ENCODE measurements at places on chromosomes 13 and 19.

- no peak for DNase-seq
Measured at GRCh38 chr13:41851351-41851750, 109.6 kb downstream of the VWA8 start.

DNA sequence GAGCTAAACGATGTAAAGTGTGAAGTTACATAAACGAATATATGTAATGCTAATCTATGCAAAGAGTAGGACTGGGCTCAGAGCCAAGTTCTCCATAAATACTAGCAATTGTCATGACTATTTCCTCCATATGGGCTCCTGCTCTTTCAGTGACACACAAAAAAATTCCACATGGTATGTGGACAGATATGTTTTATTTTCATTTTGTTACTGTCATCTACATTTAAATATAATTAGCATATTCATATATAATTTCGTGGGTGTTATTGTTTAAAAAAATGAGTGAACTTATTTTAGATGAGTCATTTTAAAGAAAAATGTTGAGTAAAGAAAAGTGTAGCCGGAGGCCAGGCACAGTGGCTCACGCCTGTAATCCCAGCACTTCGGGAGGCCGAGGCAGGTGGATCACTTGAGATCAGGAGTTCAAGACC is 5.0 kb upstream of the IGSF23 start:
- no peak for DNase-seq

DNA sequence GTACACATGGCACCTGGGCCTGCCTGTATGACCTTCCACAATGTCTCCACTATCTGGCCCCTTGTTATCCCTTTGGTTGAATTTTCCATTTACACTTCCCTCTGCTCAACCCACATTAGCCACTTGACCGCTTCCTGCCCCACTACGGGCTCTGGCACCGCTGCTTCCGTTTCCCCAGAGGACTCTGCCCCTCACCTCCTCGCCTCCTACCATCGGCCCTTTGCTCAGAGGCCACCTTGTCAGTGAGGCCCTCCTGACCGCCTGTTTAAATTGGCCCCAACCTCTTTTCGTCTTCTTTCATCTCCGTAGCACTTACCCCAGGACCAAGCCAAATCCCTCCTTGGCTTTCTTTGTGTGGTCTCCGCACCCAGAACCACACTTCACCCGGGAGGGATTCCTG is 47.4 kb downstream of the SOX1 start:
- no peak for DNase-seq

- no peak for DNase-seq
Measured at GRCh38 chr13:35501661-35502235, 25.3 kb upstream of the MAB21L1 start.

- DNase-seq, result no peak
Measured at GRCh38 chr19:40745402-40745780, 4.9 kb downstream of the ACTMAP start.

- no peak for DNase-seq
Measured at GRCh38 chr19:29299416-29300380, 86.7 kb upstream of the UQCRFS1 start.

DNA sequence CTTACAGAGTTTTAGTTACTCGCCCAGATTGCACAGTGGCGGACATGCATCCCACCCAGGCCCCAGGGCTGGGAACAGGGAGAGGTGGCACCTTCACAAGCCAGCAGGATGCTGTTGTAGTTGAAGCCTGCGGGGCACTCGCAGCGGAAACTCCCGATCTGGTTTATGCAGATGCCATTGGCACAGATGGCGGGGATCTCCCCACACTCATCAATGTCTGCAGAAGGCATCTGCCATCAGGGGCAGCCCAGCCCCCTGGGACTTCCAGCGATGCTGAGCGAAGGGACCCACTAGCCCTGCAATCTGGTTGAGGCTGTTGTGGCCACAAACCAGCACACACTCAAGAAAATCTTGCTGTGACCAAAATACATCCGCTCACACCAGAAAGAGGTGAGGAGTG is 44.6 kb downstream of the CCL25 start:
- DNase-seq, result no peak

GRCh38 chr13:73922493-73923393 is 211.5 kb downstream of the KLF12 start:
- no peak for DNase-seq

All from caudate nucleus (tissue), 63 donors.